SK-MEL-5 (cell line): ENCODE measurements at places on chromosomes 6 and 20. TPM values are rescaled to one million over a fixed set of nuclear protein-coding genes. Genes with fewer than 3 reads are reported as not detected.

The TDP2 gene
- 22.0 and 27.1 TPM in 2 replicates for total RNA-seq

The CPXM1 gene
- total RNA-seq = 0.48 and 0.98 TPM in 2 replicates

The PAK5 gene
- total RNA-seq = not detected in 2 replicates

The MEP1A gene
- not detected in 2 replicates for total RNA-seq

The SMLR1 gene
- not detected in 2 replicates for total RNA-seq

The BPIFB2 gene
- total RNA-seq = not detected in 2 replicates

The POM121L2 gene
- 0.05 TPM in 1 of 2 replicates, not detected in the other for total RNA-seq

The CRISP2 gene
- not detected in 2 replicates for total RNA-seq

- no peak for DNase-seq
Observed at GRCh38 chr6:23280437-23280836, 711.1 kb downstream of the HDGFL1 start.

DNA sequence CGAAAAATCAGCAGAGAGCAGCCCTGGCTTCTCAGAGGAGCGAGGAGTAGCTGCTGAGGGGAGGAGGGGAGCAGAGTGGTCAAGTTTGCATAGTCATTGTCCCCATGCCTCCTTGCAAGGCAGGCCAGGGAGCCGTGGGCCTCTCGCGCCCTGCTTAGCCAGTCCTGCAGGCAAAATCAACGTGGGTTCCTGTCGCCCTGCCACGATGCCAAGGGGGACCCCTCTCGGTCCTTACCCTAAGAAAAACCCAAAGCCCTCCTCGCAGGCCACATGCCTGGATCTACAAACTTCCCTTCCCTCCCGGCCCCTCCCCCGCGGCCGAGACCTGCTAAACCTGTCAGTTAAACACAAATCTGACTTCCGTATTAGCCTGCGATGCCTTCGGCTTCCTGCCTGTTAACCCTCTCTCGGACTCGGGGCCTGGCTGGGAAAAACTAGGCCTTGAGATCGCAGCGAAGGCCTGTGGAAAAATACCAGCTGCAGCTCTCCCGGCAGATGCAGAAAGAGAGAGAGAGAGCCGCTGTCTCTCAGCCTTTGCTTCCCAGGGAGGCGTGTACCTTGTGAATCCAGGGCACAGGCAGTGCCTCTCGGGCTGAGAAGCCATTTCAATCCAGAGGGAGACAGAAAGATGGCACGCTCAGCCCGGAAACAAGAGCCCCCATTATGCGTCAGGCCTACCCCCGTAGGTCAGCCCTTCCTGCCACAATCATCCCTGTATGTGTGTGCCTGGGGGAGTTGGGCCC lies 968 bp upstream of the ZMYND8 start:
- peak; percentile 68 for DNase-seq

- no peak for DNase-seq
Observed at GRCh38 chr6:108222064-108222463, 38.8 kb downstream of the SNX3 start.

- DNase-seq = no peak
Observed at GRCh38 chr6:8535519-8535918, 100.2 kb upstream of the SLC35B3 start.

DNA sequence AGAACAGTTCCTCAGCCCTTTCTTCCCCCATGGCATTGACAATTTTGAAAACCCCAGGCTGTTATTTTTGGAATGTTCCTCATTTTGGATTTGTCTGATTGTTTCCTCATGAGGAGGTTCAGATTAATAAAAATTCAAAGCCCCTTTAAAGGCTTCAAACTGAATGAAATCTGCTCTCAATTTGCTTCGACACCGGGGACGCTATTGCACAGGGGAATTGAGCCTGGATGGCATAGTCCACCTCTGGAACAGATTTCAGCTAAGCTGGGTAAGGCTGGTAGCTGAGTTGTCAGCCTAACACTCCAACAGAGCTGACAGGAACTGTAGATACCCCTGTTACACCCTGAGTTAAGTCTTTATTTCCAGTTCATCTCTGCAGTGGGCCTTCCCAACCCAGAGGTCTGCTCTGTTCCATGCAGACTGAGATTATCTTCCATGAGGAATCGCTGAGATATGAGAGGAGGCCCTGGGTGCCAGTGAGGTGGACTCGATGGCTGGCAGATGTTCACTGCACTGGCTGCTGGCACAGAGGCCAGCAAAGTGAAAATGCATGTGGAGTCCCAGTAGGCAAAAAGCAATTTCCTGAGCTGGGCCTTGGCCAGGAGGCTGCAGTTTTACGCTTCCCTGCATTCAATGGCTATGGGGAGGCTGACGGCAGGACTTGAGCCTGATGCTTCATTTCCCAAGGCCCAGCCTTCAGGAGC lies 73.3 kb upstream of the PAX1 start:
- no peak for DNase-seq

DNA sequence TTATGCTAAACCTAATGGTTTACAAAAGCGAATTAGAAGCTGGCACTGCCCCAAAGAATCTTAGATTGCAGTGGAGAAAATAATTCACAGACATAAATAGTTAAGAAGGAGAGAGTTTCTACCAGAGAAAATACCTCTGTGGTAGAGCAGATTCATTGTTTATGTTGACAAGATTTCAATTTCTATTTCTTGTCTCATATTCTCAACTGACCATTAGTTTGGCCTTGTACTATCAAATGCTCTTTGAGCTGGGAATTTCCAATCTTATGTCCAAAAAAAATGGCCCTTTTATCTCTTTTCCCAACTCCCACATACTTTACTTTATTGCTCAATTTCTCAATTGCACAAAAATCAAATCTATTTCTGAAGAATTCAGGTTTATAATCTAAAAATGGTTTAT lies 804.1 kb upstream of the CITED2 start:
- no peak for DNase-seq

DNA sequence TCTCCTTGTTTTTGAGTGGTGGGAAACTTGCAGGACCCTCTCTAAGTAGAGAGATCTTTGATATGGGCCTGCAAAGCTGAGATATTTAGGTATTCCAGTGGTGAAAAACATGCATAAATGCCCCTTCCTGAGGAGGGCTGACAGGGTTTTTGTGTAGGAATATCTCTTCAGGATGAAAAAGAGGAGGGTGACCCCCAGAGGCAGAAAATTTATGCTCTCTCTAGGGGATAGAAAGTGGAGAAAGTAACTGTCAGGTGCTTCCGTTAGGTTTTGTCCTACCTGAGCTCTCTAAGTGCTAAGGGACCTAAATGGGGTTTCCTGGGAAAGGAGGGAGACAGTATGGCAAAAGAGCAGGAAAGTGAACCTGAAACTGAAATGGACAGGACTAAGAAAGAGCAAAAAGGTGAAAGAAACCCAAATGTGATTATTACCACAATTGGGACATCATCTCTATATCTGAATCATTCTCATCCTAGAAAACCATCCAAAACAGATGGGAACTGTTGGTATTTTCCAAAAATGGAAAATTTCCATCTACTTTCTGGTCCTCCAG lies 2.0 kb downstream of the COL19A1 start:
- DNase-seq = no peak

- DNase-seq = no peak
Observed at GRCh38 chr6:37480118-37480736, 19.5 kb downstream of the CCDC167 start.

- peak; percentile 63 for DNase-seq
Observed at GRCh38 chr20:50191065-50191543, 474 bp downstream of the CEBPB start.

DNA sequence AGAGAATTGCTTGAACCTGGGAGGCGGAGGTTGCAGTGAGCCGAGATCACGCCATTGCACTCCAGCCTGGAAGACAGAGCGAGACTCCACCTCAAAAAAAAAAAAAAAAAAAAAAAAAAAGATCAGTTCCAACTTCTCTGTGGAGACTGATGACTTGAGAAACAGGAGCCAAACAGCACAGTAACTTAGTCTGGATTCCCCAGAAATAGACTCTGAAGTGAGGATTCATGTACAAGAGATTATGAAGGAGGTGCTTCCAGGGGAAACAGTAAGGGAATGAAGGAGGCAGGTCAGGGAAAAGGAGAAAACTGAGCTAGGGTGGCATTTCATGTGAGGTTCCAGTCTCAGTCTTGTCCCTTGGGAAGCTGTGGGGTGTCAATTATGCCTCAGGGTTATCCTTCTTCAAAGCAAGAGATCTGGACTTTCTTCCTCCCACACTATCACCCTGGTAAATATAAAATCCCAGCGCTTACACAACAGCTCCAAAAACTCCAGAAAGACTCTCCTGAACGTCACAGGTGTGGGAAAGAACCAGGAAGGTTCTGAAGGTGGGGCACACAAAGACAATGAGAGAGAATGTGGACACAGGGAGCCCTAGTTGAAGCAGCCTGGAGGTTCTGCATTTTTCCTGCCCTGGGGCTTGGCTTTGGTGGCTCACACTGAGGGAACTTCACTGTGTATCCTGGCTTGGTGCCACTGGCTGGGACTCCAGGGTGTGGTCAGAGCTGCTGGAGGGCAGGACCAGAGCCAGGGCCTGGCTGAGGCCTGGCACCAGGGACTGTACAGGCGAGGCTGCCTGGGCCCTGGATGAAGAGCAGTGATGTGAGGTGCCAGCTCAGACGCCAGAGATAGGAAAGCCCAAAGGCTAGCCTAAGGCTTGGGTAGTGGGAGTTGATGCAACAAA lies 46.8 kb downstream of the PCNA start:
- peak; percentile 72 for DNase-seq

GRCh38 chr6:62803094-62803493 lies 408.2 kb upstream of the FKBP1C start:
- no peak for DNase-seq

DNA sequence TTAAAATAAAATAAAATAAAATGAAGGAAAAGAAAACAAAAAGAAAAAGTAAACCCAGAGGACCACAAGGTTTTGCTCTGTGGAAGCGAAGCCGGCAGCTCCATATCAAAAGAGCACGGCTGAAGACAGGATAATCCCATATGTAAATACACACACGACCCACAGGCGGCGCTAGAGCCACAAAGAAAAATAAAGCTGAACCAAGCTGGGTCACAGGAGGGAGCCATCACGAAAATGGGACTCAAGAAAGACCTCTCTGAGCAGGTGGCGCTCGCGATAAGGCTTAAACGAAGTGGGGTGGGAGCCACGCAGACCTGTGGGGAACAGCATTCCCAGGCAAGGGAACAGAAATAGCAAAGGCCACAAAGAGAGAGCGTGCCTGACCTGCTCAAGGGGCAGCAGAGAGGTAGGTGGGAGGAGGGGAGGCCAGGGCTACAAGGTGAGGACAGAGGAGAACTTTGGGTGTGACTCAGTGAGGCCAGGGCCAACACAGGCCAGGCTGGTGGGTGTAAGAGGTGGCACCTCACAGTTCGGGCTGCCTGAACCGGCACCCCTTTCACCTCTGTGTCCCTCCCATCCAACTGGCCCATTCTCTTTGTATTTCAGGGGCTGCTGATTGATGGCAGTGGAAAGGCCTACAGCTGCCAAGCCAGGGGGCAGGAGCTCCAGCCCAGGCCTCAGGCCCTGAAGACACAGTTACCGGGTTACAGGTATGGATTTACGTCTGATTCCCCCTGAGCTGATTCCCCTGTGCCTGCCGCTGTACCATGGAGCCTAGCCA lies 26.0 kb downstream of the PTGIS start:
- DNase-seq = peak; percentile 89

DNA sequence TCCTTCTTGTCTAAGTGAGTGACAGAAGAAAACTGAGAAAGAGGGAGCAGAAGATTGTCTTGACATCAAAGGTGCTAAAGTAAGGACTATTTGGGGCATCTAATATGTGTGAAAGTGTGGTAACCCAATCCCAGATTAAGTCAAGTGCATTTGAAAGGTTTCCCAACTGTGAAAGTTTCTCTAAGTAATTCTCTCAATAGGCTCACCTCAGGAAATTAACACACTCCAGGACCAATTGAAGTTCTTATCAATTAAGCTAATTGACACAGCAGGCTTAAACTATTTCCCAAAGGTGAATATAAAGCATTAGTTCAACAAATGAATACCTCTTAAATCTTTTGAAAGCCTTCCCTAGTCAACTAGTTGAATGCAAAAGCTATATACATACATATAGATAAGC lies 212.8 kb upstream of the FUT9 start:
- DNase-seq = no peak

- no peak for DNase-seq
Observed at GRCh38 chr6:123118811-123119210, 122.8 kb downstream of the CLVS2 start.

GRCh38 chr20:43508106-43508505 lies 609 bp downstream of the L3MBTL1 start:
- DNase-seq = no peak

- no peak for DNase-seq
Observed at GRCh38 chr20:20881808-20882207, 169.4 kb upstream of the RALGAPA2 start.

DNA sequence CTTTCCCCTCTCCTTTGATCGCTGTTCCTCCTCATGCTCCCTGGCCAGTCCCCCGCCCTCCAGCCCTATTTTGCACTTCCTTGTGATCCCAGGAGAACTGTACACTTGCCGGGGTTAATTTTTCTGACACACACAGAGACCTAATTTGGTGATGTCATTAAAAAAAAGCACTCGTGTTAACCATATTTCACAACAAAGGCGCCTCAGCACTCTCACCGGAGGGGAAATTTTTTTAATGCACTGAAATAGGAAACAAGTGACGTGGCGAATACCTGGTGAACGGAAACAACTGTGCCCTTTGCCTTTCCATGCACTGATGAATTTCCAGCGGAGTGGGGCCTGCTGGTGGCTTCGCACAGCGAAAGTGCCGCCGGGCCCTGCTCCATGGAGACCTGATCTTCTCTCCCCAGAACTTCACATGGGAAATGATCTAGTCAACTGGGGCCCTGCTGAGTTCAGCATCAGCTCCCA lies 53.9 kb upstream of the TAGAP start:
- no peak for DNase-seq

- DNase-seq = no peak
Observed at GRCh38 chr6:137776256-137776655, 90.8 kb upstream of the TNFAIP3 start.

- peak; percentile 11 for DNase-seq
Observed at GRCh38 chr6:131917318-131917717, 33.9 kb downstream of the CCN2 start.

- no peak for DNase-seq
Observed at GRCh38 chr6:52482903-52483670, 62.9 kb downstream of the EFHC1 start.

DNA sequence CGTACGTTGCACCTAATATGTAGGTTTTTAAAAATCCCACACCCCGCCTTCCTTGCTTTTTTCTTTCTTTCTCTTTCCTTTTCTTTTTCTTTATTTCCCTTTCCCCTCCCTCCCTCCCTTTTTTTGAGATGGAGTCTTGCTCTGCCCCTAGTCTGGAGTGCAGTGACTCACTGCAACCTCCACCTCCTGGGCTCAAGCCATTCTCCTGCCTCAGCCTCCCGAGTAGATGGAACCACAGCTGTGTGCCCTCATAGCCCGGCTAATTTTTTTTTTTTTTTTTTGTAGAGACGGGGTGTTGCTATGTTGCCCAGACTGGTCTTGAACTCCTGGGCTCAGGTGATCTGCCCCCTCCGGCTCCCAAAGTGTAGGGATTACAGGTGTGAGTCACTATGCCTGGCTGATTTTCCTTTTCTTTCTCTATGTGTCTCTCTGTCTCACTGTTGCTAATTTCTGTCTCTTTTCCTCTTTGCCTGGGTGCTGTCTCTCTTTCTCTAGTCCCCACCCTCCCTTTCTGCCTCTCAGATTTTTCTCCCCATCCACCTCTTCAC lies 61.2 kb downstream of the SRC start:
- DNase-seq = no peak

GRCh38 chr6:121595646-121596045 lies 160.2 kb downstream of the GJA1 start:
- no peak for DNase-seq

GRCh38 chr6:163712566-163712961 lies 298.0 kb downstream of the QKI start:
- no peak for DNase-seq
